ENCODE measurements at places on chromosomes 4 and X. TPM values are rescaled to one million over a fixed set of nuclear protein-coding genes. Genes with fewer than 3 reads are reported as not detected.

DNA sequence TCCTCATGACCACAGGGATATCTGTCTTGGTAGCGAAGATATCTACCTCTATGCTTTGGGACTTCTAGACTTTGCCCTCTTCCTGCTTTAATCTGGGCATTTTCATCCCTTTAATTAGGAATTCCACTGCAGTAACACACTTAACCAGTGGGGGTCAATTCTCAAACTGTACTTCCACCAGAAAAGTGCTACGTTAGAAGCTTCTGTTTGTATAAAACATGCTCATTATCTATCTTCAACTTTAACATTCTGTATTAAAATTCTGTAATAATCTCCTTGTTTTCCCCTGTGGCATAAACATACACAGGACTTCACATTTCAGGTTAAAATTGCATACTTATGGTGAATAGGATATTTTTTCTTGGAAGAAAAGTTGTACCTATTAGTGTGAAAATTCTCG, 105.6 kb downstream of the AMMECR1 start:
- no peak for DNase-seq

GRCh38 chrX:118773782-118774181, 46.4 kb downstream of the IL13RA1 start:
- no peak for DNase-seq

DNA sequence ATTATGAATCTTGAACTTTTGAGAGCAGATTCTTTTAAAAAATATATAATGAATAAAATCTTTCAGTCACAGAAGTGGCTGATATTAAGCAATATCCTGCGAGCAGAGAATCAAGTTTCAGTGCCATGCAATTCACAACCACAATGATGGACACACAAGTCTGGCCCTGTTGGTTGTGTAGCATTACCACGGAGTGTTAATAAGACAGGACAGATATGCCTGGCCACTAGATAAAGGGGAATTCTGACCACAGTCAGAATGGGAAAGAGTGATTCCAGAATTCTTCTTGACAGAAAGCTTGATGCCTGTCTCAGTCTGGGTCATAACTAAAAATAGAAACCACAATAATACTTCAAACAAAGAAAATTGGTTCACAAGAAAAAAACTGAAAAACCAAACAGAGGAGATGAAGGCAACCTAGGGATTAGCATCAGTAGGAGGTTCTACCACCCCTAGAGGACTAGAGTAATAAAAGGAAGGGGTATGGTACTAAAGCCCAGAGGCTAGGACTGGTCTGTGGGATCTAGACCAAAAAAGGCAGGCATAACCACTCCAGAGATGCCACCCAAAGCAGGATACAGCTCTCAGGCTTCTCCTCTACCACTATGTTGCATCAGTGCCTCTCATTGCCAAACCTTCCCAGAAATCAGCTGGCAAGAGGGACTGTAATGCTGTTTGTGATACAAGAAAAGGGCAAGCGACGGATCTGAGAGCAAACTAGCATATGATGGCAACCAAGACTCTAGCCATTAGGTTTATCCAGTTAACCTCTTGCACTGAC, 59.0 kb downstream of the RNF150 start:
- DNase-seq = no peak

GRCh38 chr4:39232100-39232499, 49.8 kb downstream of the WDR19 start:
- DNase-seq = no peak

DNA sequence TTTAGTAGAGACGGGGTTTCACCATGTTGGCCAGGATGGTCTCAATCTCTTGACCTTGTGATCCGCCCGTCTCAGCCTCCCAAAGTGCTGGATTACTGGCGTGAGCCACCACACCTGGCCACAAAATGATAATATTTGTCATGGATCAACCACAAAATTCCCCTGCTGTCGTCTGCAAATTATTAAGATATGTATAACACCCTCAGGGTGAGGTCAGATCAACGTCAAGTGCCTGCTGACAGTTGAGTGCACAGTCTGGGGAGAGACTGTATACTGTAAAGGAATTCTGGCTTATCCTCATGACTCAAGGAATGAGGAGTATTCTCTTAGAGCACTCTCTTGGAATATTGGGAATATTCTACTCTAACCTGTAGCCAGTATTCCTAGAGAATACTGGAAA, 11.2 kb downstream of the EPGN start:
- DNase-seq = no peak

DNA sequence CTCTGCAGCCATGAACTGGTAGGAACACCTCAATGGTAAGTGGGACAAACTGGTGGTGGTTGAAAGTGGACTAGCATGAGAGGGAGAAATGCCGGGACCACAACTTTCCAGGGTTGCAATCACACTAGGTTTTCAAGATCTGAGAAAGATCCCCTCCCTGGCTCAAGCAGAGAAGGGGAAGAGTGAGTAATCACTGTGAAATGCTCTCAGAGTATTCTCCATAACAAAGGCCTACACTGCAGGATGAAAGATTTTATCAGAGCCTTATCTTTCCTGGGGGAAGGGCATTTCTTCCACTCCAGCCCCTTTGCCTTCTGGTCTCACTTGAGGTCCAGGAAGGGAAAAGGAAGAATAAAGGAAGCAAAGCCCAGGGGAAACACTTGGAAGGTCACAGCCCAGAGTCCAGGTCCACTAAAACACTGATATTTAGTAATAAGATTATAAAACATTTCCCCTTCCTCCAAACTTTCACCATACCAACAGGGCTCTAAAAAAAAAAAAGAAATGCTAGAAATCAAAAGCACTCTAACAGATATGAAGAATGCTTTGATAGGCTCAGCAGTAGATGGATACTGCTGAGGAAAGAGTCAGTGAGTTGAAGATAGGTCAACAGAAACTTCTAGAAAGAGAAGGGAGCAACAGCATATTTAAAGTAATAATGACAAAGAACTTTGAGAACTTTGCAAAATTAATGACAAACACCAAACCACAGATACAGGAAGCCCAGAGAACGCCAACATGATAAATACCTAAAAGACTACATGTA, 95.9 kb downstream of the WDFY3 start:
- peak; percentile 88 for DNase-seq

DNA sequence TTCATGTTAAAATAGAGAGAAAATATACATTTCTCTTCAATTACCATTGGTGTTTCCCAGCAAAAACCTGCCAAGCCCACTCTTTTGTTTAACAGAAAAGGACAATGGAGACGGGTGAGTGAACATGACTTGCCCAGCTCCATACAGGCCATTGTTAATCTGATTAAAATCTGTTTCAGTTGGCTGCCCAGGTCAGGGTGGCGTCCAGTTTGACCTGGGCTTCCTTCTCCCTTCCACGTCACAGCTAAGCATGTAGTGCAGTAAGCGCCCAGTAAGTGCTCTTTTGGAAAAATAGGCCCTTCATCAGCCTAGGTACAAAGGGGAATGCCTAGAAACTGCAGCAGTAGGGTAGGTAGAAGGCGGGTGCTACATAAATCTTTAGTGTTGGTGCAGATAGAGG, 1.5 kb upstream of the PORCN start:
- no peak for DNase-seq

AGA gene
- 13.5 TPM for total RNA-seq

FHDC1 gene
- 10.3 TPM for total RNA-seq

BLTP1 gene
- total RNA-seq = 52.5 TPM

TNIP3 gene
- total RNA-seq = 0.18 TPM

MAGEA8 gene
- total RNA-seq = 0.20 TPM
